ENCODE measurements at places on chromosomes 7 and 10.
A peak's percentile ranks its signal among the peaks of the same experiment; 100 is the strongest.

GRCh38 chr7:100803398-100804161 lies 23.7 kb downstream of the EPHB4 start:
- peak; percentile 57 for DNase-seq

DNA sequence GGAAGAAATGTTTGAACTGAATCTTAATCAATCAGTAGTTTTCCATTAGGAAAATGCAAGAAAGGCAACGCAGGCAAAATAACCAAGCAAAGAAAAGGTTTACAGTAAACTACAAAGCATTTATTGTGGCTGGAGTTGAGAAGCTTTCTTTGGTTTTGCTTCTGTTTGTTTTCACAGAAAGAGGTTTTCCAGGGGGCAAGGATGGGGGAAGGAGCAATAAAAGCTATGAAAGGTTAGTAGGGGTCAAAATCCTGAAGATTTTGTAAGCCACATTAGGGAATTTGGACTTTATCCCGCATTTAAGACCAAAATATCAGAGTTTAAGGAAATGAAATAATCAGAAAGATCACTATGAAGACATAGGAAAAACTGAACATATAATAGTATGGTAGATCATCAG lies 51.1 kb downstream of the NT5C2 start:
- DNase-seq: no peak

- no peak for DNase-seq
Measured at GRCh38 chr10:12556039-12556438, 206.7 kb downstream of the CAMK1D start.

DNA sequence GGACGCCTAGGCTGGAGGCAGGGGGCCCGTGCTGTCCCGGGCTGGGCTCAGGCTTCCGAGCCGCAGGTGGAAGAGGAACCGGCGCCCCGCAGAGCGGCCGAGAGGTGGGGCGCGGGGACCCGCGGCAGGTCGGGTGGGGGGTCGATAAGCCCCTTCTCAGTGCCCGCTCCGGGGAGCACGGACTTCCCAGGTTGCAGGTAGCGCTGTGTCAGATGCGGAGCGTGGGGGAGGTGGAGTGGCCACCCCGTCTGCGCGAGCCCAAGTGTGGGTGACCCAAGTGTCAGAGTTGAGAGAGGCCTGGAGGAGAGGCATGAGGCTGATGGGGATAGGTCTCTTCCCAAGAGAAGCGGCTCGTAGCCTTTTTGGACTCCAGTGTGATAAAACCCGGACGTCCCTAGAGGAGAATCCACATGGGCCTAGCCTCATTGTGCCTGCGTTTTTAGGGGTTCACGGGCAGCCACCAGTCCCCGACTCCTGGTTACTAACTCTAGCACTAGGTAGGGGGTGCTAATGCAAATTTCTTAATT lies 580 bp downstream of the EEPD1 start:
- DNase-seq: peak; percentile 33

DNA sequence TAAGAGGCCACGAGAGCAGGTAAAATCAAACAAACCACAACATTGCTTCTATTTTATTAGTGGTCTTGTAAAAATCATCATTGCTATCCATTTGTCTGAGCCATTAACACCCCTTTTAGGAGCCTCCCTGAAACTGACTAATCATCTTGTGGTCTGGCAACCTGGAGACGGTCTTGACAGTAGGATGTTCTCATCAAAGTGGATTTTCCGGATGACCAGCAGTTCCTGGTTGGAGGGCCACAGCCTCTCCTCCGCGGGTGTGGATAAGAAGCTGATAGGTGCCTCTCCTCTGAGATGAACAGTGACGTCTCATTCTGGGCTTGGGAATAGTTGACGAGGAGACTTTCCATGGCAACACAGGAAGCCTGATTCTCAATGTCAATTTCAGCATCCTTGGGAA lies 490.7 kb downstream of the TYW1 start:
- DNase-seq: no peak

DNA sequence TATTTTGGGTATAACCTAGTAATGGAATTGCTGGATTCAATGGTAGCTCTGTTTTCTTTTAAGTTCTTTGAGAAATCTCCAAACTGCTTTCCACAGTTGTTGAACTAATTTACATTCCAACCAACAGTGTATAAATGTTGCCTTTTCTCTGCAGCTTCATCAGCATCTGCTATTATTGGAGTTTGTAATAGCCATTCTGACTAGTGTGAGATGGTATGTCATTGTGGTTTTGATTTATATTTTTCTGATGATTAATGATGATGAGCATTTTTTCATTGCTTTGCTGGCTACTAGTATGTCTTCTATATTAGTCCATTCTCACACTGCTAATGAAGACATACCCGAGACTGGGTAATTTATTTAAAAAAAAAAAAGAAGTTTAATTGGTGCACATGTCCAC lies 248.6 kb upstream of the MAGI2 start:
- DNase-seq: no peak

GRCh38 chr10:74032900-74033655 lies 35.2 kb downstream of the VCL start:
- no peak for DNase-seq

GRCh38 chr10:33204031-33204430 lies 130.4 kb downstream of the NRP1 start:
- DNase-seq: no peak

DNA sequence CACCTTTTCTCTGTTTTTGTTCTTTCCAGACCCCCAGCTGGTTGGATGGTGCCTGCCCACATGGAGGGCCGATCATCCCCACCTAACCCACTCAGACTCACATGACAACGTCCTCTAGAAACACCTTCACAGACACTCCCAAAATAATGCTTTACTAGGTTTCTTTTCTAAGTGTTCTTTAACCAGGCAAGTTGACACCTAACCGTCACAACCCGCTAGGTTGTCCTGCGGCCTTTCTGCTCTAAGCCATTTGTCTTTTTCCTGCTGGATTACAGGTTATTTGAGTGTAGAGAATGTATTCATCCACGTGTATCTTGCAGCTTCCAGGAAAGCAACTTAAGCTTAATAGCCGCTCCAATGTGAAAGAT lies 54.8 kb downstream of the CHN2 start:
- no peak for DNase-seq

- DNase-seq: no peak
Measured at GRCh38 chr7:132537456-132538145, 38.7 kb downstream of the PLXNA4 start.

GRCh38 chr10:46094931-46095750 lies 49.1 kb upstream of the MSMB start:
- DNase-seq: no peak

GRCh38 chr10:130711072-130711471 lies 574.9 kb downstream of the GLRX3 start:
- DNase-seq: no peak

DNA sequence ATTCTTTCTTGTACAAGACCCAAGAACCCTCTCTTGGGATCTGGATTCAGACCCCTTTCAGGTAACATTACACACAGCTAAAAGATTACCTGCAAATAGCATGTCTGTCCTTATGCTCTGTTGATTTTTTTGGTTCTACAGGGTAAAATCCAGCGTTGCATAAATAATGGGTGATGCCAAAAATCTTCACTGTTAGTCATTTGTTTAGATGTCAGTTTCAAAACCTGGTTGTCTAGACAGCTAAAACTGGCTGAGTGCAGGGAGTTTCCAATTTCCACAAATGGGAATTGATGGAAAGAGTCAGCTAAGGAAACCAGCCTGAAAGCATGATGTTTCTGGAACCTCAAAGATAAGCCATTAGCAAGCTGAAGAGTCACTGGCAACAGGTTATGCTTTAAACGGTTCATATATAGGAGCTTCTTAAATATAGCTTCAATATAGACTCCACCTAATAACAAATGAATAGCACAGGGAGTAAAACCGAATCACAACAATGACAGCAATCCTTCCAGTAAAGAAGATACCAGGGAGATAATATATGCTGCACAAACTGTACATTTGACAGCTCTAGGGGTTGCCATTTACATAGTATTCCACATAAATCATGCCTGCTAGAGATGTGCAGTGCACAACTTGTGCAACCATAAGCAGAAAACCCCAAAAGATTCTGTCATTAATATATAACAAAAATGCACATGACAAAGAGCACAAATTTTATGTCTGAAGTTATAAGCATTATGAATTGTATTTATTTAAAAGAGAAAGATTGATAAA lies 20.4 kb downstream of the CCDC71L start:
- DNase-seq: no peak

DNA sequence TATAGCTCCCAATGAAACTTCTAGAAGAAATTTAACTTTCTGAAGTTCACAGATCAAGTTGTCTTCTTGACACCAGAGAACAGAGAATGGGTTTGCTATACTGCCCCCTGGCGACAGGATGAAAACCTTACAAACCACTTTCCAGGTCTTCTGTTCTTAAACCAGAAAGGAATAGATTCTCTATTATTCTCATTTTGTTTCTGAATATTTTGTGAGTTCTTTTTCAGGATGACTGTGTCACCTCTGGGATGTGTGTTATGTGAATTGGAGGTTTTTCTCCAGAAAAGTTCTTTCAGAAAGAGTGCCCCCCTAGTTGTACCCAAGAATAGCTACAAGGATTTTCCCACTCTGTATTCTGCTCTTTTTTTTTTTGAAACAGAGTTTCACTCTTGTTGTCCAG lies 6.3 kb downstream of the IFT22 start:
- DNase-seq: no peak

- DNase-seq: no peak
Measured at GRCh38 chr10:7084280-7085005, 326.4 kb downstream of the SFMBT2 start.

- DNase-seq: no peak
Measured at GRCh38 chr10:87661861-87662785, 2.4 kb downstream of the PAPSS2 start.

- no peak for DNase-seq
Measured at GRCh38 chr7:21966271-21966670, 20.6 kb upstream of the CDCA7L start.

DNA sequence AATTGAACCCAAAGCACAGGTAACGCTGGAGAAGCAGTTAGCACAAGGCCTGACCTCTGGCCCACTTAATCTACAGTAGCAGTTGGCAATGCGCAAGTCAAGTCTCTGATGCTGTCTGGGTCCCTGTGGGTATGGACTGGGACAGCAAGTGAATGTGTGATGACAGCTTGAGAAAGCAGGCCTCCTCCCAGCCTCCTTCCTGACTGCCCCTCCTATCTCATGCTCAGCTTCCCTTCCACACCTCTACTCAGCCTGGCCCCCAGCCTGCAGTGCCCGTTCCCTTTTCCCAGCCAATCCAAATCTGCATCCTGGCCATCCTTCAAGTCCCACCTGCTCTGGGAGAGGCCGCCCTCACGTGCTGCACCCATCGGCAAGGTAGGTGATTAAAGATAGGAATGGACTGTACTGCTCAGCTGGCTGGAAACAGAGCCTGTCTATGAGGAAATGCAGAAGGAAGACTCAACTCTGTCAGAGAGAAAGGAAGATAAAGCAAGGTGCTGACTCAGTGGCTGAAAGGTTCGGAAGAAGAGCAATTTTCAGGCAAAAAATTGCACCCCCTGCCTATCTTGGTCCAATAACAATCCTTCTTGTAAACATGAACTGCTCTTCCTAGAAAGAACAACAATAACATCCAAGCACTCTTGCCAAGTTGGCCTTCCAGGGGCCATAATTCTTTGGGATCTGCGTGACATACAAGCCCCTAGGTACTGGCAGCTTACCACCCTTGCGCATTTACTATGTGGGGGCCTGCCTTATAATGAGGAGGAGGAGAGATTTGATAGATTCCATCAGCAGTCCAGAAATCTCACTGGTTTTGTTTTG lies 16.6 kb upstream of the FGFR2 start:
- DNase-seq: no peak

GRCh38 chr7:6271694-6272440 lies 557 bp downstream of the CYTH3 start:
- peak; percentile 51 for DNase-seq

- no peak for DNase-seq
Measured at GRCh38 chr10:8079126-8079525, 24.6 kb downstream of the GATA3 start.

DNA sequence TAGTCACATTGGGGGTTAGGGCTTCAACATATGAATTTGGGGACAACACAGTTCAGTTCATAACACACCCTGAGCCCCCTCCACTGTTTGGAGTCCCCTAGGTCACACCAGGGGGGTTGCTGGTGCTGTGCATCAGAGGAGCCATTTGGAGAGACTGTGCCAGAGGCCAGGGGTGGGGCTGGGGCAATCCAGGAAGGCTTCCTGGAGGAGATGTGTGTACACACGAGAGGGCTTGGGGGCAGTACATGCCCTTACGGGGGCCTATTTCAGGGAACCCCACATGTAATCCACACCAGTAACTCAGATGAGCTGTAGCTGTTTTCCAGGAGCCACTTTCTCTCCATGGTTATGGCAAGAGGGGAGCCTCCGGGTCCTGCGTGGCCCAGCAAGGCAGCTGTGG lies 151.7 kb downstream of the GRK5 start:
- no peak for DNase-seq

GRCh38 chr10:97781618-97782331 lies 10.0 kb upstream of the SFRP5 start:
- DNase-seq: no peak

DNA sequence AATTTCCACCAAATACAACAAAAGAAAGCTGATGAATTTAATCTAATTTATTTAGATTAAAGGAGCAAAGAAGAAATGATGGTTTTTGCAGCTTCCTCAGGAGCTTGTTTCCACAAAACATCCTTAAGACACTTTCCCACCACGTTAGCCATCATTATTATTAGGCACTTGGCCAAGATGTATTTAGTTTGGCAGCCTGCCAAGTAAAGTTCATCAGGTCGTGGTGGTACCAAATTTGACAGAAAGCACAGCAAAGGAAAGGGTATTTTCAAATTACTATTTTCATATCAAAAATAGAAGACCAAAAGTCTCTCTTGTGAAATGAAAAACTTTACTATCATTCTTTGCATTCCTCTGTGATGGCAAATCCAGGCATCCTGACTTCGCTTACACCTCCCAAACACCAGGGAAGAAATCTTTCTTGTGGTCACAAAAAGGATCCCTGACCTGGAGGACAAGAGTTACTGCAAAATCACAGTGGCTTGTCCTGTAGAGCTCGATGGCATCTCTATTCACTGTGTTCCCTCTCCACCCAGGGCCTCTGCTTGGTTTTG lies 123.1 kb upstream of the INHBA start:
- no peak for DNase-seq

Measured in mesothelial cell of epicardium (in vitro differentiated cells).